NT2/D1 (cell line): ENCODE measurements at places on chromosomes 6 and 20.

- DNase-seq, result no peak
Observed at GRCh38 chr6:158366363-158366762, 54.1 kb downstream of the TULP4 start.

GRCh38 chr6:159715605-159716004 lies 11.7 kb upstream of the WTAP start:
- DNase-seq, result no peak

GRCh38 chr6:68235326-68235784 lies 399.7 kb upstream of the ADGRB3 start:
- no peak for DNase-seq

GRCh38 chr6:10140136-10140535 lies 274.7 kb downstream of the TFAP2A start:
- DNase-seq, result no peak

DNA sequence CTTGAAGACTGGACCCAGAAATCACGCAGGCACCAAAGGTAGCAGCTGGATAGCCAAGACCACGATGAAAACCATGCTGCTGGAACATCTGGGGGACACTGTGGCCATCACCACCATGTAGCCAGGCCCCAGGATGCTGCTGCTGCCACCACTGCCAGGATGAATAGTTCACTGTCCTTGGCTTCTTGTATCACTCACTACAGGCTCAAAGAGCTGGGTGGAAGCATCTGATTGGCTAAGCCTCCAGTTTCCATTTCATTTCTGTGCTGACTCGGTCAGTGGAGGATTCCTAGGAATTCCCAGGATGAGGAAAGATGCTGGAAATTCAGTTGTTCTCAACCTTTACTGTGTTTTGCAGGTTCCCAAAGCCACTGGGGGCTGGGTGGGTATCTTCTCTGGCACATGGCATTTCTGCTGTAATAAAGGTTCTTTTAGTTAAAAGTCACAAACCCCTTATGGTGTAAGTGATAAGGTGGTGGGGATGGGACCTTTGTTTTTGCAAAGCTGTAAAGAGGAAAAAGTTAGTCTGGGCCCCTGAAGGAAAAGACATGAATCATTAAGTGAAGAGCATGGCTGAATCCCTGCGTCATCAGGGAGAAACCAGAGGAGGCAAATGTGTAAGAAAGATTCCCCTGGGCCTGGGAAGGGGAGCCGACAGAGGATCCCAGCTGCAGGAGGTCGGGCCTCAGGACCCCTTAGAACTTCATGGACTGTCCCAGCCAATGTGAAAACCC lies 75.6 kb upstream of the RNF24 start:
- DNase-seq, result no peak

- no peak for DNase-seq
Observed at GRCh38 chr6:156849806-156850205, 72.6 kb downstream of the ARID1B start.

GRCh38 chr6:163711615-163712565 lies 297.4 kb downstream of the QKI start:
- no peak for DNase-seq

DNA sequence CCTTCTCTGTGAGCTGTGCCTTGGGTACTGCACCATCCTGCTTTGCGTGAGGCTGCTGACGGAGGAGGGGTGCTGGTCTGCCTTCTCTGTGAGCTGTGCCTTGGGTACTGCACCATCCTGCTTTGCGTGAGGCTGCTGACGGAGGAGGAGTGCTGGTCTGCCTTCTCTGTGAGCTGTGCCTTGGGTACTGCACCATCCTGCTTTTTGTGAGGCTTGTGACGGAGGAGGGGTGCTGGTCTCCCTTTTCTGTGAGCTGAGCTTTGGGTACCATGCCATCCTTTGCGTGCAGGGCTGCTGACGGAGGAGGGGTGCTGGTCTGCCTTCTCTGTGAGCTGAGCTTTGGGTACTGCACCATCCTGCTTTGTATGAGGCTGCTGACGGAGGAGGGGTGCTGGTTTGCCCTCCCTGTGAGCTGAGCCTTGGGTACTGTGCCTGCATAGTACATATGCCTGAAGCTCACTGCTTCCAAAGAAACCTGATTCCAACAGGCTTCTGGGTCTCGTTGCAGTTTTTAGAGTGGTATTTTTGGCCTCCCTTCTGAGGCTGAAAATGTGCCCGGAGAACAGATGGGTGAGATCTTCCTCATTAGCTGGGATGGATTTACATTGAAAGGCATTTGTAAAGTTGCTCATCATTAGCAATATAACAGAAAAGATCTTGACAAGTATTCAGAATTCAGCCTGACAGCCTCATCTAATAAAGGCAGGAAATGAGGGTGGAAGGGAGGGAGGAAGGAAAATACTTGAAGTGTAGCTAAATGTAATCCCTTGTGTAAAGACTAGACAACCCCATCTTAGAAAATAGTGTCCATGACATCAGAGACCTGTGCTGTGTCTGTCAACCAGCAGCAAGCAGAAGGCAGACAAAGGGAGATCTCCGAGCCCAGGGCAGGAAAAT lies 46.8 kb upstream of the UNC93A start:
- DNase-seq, result no peak

DNA sequence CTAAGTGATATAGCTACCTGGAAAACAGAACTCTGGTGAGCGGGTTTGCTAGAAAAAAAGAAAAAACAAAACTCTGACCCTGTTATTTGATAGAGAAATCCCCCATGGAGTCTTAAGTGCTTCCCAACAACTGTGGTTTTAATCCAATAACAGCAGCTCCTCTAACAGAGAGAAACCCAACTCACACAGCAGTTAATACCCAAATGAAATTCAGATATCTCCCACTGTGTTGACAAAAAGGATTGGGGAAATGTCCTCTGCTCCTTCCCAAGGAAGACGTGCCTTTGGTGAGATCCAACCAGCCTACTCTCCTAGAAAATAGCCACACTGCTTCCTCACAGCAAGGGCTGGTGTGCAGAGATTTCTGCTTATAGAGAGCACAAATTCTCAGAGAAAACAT lies 200.4 kb upstream of the FBXL4 start:
- no peak for DNase-seq
